Cortex of kidney (tissue), 1 donor: ENCODE measurements at places on chromosomes 11 and 22.

- DNase-seq = no peak
Observed at GRCh38 chr11:86292912-86293616, 9.0 kb upstream of the HIKESHI start.

DNA sequence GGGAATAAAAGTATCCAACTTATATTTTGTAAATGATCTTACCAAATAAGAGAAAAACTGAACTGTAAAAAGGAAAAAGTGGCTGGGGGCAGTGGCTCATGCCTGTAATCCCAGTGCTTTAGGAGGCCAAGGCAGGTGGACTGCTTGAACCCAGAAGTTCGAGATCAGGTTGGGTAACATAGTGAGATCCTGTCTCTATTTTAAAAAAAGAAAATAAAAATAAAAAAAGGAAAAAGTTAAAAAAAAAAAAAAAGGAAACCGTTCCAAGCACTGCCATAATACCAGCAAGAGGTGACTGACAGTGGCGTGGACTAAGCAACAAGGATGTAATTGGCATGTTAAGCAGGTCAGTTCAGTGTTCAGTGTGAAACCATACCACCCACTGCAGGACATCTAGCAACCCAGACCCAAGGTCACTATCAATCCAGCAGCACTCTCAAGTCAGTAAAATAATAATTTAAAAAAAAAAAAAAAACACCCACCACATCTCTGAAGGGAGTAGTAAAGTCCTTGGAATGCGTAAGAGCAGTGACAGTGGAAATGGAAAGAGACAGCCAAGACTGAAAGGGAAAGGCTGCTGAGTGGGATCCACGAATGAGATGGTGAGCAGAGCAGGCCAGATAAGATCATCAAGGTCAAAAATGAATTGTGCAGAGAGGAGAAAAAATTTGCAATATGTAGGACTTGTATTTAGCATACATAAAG is 43.6 kb downstream of the MAPK1 start:
- DNase-seq = no peak

DNA sequence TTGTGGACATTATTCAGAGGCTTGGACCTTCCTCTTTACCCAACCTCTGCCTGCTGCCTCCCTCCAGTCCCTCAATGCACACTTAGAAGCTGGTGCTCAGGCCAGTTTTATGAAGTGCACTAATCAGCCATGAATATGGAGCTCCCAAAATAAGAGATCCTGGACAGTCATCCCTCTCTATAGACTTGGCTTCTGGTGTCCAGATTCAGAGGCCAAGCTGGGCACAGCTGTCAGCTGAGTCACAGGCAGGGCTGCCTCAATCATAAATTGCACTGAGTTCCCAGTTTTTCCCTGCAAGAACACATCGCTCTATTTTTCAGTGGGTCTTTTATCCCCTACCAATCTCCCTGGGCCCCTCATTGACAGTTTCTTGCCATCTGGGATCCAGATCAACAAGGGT is 161.7 kb upstream of the CADM1 start:
- no peak for DNase-seq

GRCh38 chr11:47161134-47161854 is 15.4 kb downstream of the ARFGAP2 start:
- no peak for DNase-seq

DNA sequence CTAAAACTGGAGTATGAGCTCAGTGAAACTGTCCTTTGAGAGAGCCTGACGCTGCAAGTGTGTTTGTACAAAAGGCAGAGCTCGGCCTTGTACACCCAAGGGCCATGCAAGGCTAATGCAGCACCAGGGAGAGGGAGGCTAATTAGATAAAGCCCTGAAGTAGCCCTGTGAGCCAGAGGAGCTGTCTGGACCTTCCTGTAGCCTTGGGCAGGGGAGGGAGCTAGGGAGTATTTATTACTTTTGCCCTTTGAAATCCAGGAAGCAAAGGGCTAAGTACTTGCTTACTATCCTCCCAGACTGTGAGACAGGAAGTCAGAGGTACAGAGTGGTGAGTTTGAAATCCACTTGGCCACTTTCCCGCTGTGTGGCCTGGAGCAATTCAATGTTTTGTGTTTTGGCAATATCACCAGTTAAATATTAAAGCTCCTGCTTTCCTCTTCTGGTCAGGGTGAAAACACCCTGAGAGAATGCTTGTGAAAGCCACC is 10.2 kb upstream of the LDHA start:
- no peak for DNase-seq

GRCh38 chr11:31728432-31728831 is 82.7 kb downstream of the PAX6 start:
- DNase-seq = no peak
